ENCODE measurements at places on chromosomes 7 and 10. TPM values are rescaled to one million over a fixed set of nuclear protein-coding genes. Genes with fewer than 3 reads are reported as not detected.

- DNase-seq: no peak
Measured at GRCh38 chr7:150464962-150465361, 14.5 kb downstream of the GIMAP8 start.

A1CF gene
- 5.8 TPM for polyA plus RNA-seq

ETV1 gene
- polyA plus RNA-seq: 37.3 TPM

OR2A12 gene
- polyA plus RNA-seq: not detected

TDRD1 gene
- not detected for polyA plus RNA-seq

RAMP3 gene
- polyA plus RNA-seq: 13.9 TPM

- no peak for DNase-seq
Measured at GRCh38 chr10:58518775-58519174, 6.1 kb downstream of the BICC1 start.

FASTK gene
- polyA plus RNA-seq: 50.8 TPM

AGR3 gene
- polyA plus RNA-seq: 2.1 TPM

DNA sequence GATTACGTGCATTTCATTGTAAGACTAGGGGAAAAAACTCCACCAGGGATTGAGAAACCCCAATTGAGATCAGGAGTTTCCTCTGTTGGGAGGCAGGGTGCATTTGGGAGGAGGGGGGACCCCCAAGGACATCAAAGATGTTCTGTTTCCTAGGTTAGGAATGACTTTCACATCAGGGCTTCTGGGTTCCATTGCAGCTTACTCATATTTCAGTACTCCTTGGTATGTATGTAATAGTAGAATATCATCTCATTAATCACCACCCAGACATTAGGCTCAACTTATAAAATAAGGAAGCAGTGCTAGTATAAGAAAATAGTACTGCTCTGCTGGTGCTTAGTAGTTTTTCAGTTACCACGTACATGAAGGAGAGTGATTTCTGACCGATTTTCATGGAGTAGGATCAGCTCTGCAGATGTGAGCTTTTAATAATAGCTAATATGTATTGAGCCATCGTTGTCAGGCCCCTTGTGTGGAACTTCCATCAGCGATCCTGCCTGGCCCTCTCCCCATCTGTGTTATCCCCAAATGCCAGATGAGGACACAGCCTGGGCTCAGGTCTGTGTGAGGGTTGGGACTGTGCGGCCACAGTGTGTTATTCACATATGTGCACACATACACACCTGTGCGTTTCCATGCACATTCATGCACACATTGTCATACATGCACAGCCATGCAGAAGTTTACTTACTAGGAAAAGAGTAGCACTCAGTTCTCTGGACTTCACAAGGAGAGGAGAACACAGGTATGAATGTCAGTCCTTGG lies 23.5 kb downstream of the UPP1 start:
- no peak for DNase-seq

- DNase-seq: no peak
Measured at GRCh38 chr7:155257482-155258225, 40.0 kb upstream of the INSIG1 start.

- no peak for DNase-seq
Measured at GRCh38 chr7:154748089-154748786, 254.7 kb downstream of the PAXIP1 start.

GRCh38 chr10:46022978-46023702 lies 7.3 kb downstream of the NCOA4 start:
- peak; percentile 63 for DNase-seq

STEAP1 gene
- 11.5 TPM for polyA plus RNA-seq

DNA sequence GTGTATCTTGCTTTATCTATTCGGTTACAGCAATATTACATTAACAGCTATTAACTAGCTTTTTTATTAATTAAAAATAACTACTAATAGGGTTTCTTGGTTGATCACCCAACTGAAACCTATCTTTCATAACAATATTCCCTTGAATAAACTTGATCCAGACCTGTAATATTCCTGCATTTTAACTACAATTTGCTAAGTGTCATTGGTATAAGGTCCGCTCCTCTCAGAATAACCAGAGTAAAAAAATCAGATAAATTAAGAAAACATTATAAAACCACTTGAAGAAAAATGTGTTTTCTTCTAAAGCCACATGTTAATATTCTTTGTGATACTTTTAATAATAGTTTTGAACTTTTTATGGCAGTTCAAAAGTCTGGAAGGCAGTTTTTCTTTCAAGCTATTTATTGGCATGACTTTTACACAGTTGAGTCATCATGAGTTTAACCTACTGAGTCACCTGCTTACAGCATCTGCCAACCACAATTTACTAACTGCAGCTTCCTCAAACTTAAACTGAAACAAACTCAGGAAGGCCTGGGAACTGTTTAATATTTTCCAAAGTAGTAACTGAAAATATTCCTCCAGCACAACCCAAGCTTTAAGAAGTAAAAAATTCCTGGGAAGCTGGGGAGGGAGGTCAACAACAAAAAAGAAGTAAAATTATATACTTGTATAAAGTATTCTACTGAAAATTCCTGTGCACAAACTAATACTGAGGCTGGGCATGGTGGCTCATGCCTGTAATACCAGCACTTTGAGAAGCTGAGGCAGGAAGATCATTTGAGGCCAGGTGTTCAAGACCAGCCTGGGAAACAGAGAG lies 103.2 kb downstream of the NRBF2 start:
- DNase-seq: no peak

IFIT2 gene
- 10.5 TPM for polyA plus RNA-seq

GRCh38 chr7:159253657-159254056 lies 109.0 kb upstream of the VIPR2 start:
- DNase-seq: no peak

DNA sequence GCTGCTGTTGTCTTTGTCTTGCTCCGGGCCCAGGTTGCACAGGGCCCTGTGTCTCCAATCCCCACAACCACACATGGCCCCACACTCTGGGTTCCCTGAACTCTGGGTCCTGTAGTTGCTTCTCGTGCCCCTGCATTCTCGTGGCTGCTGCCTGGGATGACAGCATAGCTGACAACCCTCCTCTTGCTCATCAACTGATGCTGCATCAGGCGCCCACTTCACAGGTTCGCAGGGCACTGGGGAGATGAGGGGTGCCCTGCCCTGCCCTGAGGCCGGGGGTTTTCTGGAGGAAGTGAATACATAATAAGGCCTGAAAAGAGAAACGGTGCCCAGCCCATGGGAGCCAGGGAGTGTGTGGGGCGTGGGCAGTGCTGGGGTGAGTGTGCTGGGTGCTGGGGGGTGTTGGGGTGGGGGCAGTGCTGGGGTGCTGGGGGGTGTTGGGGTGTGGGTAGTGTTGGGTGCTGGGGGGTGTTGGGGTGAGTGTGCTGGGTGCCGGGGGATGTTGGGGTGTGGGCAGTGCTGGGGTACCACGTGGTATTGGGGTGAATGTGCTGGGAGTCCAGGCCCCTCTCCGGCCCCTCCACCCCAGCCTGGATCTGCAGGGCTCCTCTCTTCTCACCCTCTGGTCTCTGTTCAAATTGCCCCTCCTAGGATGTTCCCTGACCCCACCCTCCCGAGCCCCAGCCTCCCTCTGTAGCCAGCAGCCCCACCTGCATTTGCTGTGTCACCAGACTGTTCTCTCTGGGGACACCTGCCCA lies 2.0 kb upstream of the MTG1 start:
- DNase-seq: no peak

GRCh38 chr10:67629461-67629971 lies 66.5 kb downstream of the CTNNA3 start:
- DNase-seq: no peak

GIMAP6 gene
- polyA plus RNA-seq: 16.6 TPM

DNA sequence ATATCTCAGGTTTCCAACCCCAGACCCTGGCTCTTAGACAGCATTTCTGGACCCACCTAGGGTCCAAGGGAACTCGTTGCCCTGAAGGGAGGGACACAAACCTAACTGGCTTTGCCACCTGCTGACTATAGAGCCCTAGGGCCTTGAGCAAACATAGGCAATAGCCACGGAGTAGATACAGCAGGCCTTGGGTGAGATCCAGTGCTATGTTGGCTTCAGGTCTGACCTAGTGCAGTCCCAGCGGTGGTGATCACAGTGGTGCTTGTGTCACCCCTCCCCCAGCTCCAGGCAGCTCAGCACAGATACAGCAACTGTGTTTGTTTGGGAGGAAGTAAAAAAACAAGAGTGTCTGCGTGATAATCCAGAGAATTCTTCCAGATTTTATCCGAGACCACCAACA lies 9.7 kb upstream of the TNKS2 start:
- no peak for DNase-seq

KNDC1 gene
- 4.1 TPM for polyA plus RNA-seq

DNA sequence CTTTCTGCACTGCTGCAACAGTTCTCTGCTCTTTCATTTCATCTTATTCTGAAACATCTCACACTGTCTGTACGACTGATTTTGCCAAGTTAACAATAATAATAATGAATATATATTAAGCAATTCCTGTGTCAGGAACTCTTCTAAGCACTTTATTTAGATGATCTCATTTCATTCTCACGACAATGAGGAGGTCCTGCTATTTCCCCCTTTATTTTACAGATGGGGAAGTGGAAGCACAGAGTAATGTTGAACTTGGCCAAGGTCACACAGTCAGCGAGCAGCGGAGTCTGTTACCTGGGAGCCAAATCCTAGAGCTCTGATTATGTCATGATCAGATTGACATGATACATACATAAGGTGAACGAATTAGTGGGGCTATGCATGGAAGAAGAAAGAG lies 5.8 kb downstream of the MRC1 start:
- DNase-seq: no peak

RGR gene
- polyA plus RNA-seq: not detected

TLX1 gene
- polyA plus RNA-seq: 0.07 TPM

CPA4 gene
- polyA plus RNA-seq: 0.16 TPM

ADIRF gene
- 17.3 TPM for polyA plus RNA-seq

ZNF722 gene
- not detected for polyA plus RNA-seq

DNA sequence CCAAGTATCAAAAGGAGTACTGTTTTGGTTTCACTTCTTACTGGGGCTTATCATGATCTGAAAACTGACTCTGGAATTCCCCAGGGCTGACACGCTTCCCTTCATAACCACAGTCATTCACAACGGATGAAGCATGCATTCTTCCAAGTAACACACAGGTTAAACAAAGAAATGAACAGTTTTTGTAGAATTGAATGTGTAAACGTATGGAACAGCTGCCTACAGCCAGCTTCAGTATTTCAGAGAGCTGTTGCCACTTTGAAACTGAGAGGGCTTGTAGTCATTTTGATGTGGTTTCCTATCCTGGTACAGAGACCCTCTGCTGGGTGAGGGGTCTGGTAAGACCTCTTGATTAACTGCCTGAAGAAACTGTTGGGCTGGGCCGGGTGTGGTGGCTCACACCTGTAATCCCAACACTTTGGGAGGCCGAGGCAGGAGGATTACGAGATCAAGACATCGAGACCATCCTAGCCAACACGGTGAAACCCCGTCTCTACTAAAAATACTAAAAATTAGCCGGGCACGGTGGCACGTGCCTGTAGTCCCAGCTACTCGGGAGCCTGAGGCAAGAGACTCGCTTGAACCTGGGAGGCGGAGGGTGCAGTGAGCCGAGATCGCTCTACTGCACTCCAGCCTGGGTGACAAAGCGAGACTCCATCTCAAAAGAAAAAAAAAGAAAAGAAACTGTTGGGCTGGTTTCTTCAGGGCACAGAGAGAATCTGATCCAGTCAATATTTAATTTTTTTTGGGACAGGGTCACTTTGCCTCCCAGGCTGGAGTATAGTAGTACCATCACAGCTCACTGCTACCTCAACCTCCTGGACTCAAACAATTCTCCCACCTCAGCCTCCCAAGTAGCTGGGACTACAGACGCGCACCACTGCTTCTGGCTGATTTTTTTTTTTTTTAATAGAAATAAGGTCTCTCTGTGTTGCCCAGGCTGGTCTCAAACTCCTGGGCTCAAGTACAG lies 4.7 kb downstream of the NFE2L3 start:
- no peak for DNase-seq

DDC gene
- polyA plus RNA-seq: 70.3 TPM

DNA sequence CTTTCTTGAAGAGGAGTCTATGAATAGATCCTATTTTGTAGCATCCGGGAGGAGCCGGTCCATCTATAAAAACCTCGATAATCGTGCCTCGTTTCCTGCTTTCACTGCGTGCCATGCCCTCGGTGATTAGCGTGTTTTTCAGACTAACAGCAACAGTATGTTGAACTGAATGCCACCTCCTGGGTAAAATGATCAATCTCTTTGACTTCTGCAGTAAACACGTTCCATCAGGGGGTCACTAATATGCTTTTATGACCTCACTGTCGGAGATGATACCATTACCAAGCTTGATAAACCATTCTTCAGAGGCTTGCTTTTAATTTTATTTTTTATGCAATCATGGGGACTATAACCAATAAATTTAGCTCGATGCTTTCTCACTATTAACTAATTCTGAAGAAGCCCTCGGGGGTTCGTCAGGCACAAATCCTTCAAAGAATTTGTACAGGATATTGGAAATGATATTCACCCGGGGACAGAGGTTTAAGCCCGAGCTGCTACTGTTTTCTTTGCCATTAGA lies 228.3 kb downstream of the ADARB2 start:
- no peak for DNase-seq

OR6B1 gene
- not detected for polyA plus RNA-seq

HMX3 gene
- not detected for polyA plus RNA-seq

ZNF107 gene
- polyA plus RNA-seq: 13.9 TPM

OIT3 gene
- polyA plus RNA-seq: 3.2 TPM

DNA sequence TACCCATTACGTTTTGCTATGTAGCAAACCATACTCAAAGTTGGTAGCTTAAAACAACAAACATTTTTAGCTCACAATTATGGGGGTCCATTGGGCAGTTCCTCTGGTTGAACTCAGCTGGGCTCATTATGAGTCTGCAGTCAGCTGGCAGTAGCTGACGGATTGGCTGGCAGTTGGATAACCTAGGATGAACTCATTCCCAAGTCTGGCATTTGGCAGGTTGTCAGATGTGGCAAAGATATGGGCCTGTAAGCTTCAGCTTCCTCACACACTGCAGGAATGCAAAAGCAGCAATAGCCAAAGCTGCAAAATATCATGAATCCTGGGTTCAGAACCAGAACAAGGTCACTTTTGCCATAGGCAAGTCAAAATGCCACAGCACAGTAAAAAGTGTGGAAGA lies 412.2 kb upstream of the SORCS1 start:
- no peak for DNase-seq

GRCh38 chr7:140678081-140678815 lies 5.5 kb downstream of the ADCK2 start:
- no peak for DNase-seq

CNPY4 gene
- 50.7 TPM for polyA plus RNA-seq

GRCh38 chr7:27207348-27207985 lies 7.6 kb upstream of the HOXA13 start:
- DNase-seq: no peak

Measured in right renal cortex interstitium (tissue), 3 donors.